Liver (tissue), 10 donors: ENCODE measurements at places on chromosomes 13 and 19.

DNA sequence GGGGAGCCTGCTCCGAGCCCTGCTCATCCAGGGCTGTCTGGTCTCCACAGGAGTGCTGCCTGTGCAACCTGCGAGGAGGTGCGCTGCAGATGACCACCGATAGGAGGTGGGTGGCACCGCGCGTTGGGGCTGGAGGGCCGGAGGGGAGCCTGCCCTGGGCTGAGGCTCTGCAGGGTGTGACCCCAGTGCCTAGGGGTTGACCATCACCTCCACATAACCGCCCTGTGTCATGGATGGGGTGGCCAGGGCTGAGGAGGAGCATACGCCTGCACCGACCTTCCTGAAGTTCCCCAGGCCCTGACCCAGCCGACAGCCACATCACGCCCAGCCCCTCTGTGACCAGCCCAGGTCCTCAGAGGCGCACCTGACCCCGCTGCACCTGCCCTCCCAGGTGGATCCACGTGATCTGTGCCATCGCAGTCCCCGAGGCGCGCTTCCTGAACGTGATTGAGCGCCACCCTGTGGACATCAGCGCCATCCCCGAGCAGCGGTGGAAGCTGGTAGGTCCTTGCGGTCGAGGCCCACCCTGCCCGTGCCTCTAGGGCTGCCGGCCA is 168.7 kb downstream of the KDM4B start:
- DNase-seq: no peak

GRCh38 chr13:32447894-32448623 is 20.1 kb upstream of the N4BP2L1 start:
- no peak for DNase-seq

- no peak for DNase-seq
Observed at GRCh38 chr13:77544758-77545338, 9.3 kb downstream of the SCEL start.

GRCh38 chr13:24052547-24053518 is 107.7 kb upstream of the SPATA13 start:
- DNase-seq: no peak

- DNase-seq: no peak
Observed at GRCh38 chr13:45439781-45440462, 21.7 kb upstream of the SLC25A30 start.
